ENCODE measurements at places on chromosomes 1 and 21.

- DNase-seq = no peak
Observed at GRCh38 chr1:22739648-22740385, 29.2 kb downstream of the EPHB2 start.

DNA sequence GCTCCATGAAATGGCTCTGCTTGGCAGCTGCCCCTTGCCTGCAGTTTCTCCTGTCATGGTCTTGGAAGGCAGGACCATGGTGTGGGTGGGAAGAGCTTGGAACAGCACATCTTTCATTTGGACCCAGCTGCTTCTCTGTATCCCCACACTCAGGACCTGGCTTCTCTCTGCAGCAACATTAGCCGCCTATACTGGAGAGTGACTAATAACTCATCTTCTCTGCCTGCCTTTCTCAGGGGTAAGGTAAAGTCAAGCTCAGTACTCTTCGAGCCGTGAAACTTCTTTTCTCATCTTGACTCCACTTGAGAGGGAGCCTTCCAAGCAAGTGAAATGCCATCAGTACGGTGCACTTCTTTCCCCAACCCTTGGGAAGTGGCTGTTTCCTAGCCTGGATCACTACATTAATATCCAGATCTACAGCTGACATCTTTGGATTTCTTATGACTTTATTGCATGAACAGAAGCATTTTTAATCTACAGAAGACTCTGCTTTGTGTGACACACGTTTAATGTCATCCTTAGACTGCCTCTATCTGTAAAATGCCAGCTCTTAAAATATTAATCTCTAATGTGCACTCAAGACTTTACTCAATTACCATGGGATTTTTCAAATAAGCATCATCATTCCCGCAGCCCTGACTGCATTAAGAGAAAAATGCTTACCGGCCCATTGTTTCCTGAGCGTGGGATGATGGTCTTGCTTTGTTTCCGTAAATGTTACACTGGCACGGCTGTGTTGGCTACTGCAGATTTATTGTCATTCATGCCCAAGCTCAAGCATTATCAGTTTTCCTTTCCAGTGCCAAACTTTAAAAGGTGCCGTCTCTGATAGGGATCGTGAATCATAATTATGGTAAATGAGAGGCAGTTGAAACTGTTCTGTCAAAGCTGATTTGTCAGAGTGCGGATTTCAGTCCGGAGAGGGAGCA lies 242.9 kb downstream of the HHAT start:
- DNase-seq = no peak

DNA sequence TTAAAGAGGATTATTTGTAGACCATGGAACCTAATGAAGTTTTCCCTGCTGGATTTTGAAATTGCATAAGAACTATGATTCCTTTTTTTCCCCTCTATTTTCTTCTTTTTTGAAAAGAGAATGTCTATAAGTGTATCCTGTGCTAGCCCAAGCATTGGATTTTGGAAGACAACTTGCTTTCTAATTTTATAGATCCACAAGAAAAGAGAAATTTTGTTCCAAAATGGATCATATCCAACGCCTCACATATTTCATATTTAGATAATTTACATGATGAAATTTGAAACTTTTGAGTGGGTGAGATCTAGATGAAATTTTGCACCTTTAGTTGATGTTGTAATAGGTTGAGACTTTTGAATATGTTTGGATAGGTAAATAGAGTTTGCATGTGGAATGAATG lies 978.7 kb downstream of the MRPL39 start:
- DNase-seq = no peak

DNA sequence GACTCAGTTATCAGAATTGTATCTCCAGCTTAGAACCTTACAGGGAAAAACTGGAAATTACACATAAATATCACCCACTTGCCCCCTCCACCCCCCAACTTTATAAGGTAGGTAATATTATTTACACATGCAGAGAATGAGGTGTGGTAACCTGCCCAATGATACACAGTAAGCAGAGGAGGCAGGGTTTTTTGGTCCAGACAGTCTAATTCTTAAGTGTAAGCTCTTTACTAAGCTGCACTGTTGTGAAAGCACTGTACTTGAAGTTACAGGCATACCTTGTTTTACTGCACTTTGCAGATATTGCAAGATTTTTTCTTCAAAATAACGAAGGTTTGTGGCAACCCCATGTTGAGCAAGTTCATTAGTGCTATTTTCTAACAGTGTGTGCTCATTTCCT lies 24.8 kb upstream of the MYOCOS start:
- DNase-seq = no peak

DNA sequence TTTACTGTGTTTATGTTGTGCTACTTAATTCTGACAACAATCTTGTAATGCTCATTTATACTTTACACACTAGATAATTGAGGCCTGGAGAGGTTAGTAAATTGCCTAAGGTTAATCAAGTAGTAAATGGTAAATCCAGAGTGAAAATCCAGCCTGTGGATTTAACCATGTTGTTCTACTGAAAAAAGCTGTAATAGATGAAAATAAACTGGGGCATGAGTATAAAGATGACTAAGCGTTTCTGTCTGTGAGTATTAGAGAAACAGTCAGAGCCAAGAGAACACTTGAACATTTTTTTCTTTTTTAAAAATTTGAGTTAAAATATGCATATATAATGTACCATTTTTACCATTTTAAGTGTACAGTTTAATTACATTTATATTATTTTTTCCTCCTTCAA lies 47.9 kb upstream of the LEPR start:
- no peak for DNase-seq

DNA sequence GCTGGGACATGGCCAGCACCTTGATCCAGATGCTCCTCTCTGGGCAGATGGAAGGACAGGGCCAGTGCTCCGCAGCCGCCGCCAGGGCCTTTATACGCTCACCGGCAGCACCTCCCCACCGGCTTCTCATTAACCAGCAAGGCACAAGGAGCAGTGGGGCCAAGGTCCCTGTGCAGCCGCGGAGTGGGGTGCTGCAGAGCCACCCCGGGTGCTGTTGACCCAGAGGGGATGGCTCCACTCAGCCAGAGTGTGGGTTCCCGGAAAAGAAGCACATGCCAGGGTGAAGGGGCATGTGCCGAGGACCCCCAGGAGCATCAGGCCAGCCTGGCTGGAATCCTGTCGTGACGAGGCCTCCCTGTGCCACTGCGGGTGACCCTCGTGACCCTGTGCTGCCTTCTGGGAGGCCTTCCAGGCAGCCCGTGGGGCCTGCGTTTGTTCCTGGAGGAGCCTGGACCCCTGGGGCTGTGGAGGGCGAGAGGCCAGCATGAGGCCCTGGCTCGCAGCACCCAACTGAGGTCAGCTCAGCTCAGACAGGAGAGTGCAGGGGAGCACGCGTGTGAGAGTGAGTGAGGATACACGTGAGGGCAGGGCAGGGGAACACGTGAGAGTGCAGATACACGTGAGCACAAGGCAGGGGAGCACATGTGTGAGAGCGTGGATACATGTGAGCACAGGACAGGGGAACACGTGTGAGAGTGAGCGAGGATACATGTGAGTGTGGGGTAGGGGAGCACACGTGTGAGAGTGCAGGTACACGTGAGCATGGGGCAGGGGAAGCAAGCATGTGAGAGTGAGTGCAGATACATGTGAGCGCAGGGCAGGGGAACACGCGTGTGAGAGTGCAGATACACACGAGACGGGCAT lies at the start of gene FTCD:
Gene FTCD (minus strand): TSS at position 66 of the 864 bp plus-strand sequence. CDS start 56 bp downstream, at position 10.
- DNase-seq = no peak

DNA sequence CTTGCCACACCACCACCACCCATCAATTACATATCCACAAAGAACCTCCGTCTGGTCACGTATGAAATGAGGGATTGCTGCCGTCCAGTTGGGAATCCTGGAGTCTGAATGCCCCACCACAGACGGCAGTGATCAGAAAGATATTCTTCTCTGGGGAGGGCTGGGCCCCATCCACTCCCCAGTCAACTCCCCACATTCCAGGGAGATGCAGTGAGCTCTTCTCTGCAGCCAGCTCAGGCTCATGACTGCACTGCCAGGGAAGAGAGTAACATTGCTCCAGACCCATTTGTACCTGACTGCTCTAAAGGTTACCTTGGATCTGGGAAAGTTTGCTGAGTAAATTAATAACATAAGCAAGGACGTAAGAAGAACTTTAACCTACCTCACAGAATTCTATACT lies 18.3 kb downstream of the DEGS1 start:
- DNase-seq = no peak

GRCh38 chr1:194117582-194117981 lies 931.2 kb upstream of the B3GALT2 start:
- no peak for DNase-seq

GRCh38 chr1:63326473-63327380 lies 4.4 kb downstream of the FOXD3 start:
- DNase-seq = no peak

GRCh38 chr1:9720785-9721605 lies 69.5 kb downstream of the PIK3CD start:
- DNase-seq = no peak

GRCh38 chr1:228867108-228867950 lies 132.1 kb downstream of the RHOU start:
- DNase-seq = no peak

GRCh38 chr1:90187323-90187585 lies 192.3 kb downstream of the ZNF326 start:
- DNase-seq = no peak

GRCh38 chr1:239717918-239718184 lies 331.5 kb downstream of the CHRM3 start:
- no peak for DNase-seq

DNA sequence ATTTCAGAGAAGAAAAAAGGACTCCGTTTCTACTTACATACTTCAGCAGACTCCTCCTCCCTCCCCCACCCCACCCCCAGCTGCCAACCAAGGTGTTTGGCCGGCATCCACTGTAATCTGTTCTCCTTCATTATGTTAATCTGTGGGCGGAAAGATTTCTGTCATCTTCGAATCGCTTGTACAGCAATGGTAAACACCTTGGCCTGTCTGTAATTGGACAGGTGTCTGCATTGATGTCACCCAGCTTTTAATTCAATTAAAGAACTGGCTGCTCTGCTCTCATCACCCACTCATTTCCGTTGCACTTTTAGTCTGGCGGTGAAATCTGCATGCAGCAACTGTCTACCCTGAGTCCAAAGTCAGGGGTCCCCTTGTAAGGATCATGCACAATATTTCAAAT lies 368.6 kb downstream of the USH2A start:
- no peak for DNase-seq

- no peak for DNase-seq
Observed at GRCh38 chr1:210378736-210379135, 50.0 kb downstream of the HHAT start.

DNA sequence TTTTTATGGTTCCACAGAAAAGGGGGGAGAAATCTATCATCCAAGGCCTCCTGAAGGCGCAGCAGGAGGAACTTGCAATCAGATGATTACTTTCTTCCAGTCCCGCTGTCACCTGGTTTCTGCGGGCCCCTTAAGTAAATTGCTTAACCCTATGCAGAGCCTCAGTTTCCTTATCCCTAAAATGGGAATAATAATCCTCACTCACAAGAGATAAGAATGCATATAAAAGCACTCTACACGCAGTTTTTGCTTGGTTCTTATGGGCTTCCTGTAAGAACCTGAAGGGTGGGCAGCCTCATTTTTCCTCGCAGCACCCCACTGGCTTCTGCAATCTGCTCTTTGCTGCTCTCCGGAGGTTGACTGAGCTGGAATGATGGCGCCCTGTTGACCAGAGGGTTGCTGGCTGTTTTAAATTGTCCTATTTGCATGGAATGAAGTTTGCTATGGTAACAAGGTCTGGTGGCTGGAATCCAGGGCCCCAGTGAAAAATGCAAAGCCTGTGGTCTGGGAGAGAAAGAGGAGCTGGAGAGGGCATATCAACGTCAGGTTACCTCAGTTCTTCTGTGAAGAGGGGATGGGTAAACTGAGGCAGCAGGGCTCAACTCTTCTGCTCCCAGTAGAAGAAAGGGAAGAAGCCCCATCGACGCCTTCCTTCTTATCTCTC lies 1.0 kb upstream of the KAZN start:
- DNase-seq = no peak

GRCh38 chr1:216854836-216855484 lies 131.7 kb upstream of the ESRRG start:
- DNase-seq = no peak

DNA sequence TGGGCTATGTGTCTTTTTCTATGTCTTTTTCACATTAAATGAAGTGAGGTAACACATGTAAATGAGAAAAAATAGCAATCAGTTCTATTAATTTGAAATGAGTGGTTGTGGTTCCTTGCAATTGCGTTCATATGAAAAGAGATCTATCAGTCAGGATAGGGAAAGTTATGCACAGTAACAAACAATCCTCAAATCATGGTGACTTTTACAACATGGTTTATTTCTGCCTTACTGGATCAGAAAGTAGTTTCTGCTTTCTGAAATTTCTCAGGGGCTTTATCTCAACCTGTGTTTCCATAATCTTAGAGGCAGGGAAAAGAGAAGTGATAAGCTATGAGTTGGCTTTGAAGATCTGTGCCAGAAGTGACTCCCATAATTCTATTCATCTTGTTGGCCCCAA lies 39.0 kb downstream of the DOP1B start:
- no peak for DNase-seq

GRCh38 chr1:167168424-167168823 lies 52.3 kb upstream of the POU2F1 start:
- DNase-seq = no peak

- DNase-seq = no peak
Observed at GRCh38 chr1:201463071-201463552, 5.9 kb downstream of the PHLDA3 start.

DNA sequence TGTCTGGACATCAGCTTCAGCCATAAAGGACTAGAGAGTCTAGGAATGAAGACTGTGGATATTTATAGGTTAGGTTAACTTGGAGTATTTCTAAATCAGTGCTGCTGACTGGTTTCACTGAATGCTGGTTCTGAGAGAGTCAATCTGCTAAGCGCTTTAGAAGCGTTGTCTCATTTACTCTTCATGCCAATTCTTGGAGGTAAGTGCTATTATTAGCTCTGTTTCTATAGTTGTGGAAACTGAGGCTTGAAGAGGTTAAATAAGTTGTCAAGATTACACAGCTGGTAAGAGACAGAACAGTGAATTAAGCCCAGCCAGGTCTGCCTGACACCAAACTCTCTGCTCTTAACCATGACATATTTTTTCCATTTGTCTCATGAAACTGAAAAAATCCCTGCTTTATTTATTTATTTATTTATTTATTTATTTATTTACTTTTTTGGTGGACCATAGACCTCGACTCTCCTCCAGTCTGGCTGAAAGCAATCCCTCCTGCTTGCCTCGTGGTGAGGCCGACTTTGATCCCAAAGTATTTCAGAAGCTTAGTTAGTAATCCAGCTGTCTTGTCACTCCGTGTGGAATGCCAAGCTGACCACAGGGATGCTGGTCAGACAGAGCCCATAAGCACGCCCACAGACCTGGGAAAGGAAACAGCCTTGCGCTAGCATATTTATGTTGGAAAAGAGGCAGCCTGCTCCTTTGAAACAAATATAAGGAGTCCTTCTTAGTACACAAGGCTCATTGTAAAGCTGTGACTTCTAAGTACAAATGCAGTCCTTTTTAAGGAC lies 16.9 kb downstream of the NTMT2 start:
- DNase-seq = no peak
